ENCODE measurements at places on chromosomes 2 and 18. TPM values are rescaled to one million over a fixed set of nuclear protein-coding genes. Genes with fewer than 3 reads are reported as not detected.

The SNTG2 gene
- total RNA-seq, result not detected

The ERFE gene
- 1.3 TPM for total RNA-seq

The HNMT gene
- total RNA-seq, result 5.5 TPM

The MYO5B gene
- 2.1 TPM for total RNA-seq

The LONRF2 gene
- total RNA-seq, result not detected

The SERPINE2 gene
- 24.7 TPM for total RNA-seq

The ZNF521 gene
- 18.1 TPM for total RNA-seq

The SPATA3 gene
- not detected for total RNA-seq

The UGT1A5 gene
- total RNA-seq, result not detected

The TNFAIP6 gene
- not detected for total RNA-seq

The FSHR gene
- total RNA-seq, result not detected

The RHBDD1 gene
- total RNA-seq, result 7.0 TPM

The ABCG8 gene
- not detected for total RNA-seq

The ANKRD29 gene
- total RNA-seq, result 1.5 TPM

The SERTAD2 gene
- 13.5 TPM for total RNA-seq

The SLC40A1 gene
- total RNA-seq, result 3.1 TPM

The IL36B gene
- total RNA-seq, result not detected

The APOB gene
- under 0.01 TPM for total RNA-seq

The ELOA2 gene
- total RNA-seq, result not detected
